ENCODE measurements at places on chromosomes 13 and 19. TPM values are rescaled to one million over a fixed set of nuclear protein-coding genes. Genes with fewer than 3 reads are reported as not detected.

GRCh38 chr13:112821340-112822055 is 131.7 kb downstream of the ATP11A start:
- DNase-seq = no peak

The HSD11B1L gene
- polyA plus RNA-seq = 7.6 TPM

GRCh38 chr19:3370214-3370720 is 3.9 kb downstream of the NFIC start:
- no peak for DNase-seq

DNA sequence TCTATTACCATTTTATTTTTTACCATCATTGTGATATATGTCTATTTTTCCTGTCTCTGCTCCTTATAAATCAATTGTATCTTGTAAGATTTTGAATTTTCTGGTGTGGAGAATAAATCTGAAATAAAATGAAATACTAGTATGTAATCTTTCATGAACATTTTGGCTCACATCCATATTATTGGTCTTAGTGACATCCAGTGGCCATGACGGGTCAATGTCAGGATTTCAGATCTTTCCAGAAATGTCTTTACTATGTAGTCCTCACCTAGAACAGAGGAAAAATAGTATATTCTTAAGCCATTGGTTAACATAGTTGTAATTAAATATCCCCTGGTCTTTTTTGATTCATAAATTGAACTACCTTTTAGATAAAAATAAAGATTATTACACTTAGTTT is 109.8 kb upstream of the GPC6 start:
- no peak for DNase-seq
